Left renal pelvis (tissue), 4 donors: ENCODE measurements at places on chromosomes 2 and 18.

- DNase-seq = no peak
These were observed 547.0 kb upstream of the ACVR2A start for GRCh38 chr2:147297820-147298219.

DNA sequence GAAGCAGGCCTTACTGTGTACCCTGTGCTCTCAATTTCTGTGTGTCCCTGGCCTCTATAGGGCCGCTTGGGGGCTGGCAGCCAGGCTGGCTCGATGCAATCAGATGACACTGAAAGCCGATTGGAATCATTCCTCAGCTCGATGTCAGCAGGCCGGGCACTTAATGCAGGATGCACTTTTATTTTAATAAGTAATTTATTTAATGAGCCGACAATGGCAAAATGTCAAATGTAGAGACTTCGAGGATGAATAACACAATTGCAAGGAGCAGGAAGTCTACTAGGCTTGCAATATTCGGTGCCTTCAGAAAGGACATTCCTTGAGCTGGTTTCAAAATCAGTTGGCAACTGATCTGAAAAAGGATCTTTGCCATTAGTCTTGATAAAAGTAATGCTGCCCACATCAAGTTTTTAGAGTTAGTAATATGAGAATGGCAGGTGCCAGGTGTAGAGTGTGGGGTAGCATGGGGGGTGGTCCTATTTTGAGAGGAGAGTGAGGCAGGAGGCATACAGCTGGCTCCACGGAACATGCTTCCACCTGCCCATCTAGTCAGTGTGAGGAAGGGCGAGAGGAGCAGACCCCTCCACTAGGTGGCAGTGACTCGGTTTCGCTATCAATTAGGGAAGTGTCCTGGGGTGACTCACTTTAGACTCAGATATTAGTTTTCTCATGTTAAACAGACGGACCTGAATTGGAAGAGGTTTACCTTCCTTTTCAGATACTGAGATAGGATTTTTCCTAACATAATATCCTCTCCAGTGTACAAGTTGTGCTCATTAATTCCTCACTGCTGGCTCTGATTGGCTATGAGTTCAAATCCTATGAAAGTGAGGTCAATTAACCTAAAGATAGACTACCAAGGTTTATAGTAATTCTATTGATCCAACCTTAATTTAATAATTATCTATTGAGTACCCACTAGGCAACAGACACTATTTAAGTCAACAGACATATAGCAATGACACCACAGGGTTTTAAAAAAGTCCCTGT, 80.9 kb downstream of the NABP1 start:
- no peak for DNase-seq

GRCh38 chr18:38520786-38521185, 955.2 kb upstream of the CELF4 start:
- DNase-seq = peak; percentile 36

DNA sequence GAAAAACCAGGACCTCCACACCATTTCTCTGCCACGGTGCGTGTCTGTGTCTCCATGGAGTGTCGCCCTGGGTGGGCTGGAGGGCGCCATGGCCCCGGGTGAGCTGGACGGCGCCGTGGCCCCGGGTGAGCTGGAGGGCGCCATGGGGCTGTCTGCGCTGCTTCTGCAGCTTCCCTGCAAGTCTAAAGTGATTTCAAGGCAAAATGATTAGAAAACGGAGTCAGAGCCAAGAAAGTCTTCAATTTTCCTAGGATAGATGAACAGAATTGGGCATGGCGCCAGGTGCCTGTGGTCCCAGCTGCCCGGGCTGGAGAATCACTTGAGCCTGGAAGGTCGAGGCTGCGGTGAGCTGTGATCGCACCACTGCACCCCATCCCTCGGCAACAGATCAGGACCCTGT, 27.7 kb upstream of the NFATC1 start:
- no peak for DNase-seq

DNA sequence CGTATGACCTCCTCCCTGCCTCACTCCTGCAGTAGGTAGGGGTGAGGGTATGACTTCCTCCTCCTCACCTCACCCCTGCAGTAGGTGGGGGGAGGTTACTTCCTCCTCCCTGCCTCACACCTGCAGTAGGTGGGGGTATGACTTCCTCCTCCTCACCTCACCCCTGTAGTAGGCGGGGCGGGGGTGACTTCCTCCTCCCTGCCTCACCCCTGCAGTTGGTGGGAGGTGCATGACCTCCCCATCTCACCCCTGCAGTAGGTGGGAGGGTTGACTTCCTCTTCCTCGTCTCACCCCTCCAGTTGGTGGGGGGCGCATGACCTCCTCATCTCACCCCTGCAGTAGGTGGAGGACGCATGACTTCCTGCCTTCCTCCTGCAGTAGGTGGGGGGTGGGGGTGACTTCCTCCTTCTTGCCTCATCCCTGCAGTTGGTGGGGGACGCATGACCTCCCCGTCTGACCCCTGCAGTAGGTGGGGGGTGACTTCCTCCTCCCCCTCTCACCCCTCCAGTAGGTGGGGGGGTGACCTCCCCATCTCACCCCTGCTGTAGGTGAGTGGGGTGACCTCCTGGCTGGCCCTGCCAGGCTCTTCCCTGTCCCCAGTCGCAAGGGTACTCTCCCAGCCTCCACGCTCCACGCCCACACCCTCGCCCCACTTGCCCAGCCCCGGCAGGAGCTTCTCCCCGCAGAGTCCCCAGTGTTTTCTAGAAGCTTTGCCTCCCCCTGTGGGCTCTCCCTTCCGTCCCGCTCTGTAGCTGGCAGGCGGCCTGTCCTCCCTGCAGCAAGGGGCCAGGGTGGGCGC, 39.3 kb downstream of the TSHZ1 start:
- DNase-seq = no peak

DNA sequence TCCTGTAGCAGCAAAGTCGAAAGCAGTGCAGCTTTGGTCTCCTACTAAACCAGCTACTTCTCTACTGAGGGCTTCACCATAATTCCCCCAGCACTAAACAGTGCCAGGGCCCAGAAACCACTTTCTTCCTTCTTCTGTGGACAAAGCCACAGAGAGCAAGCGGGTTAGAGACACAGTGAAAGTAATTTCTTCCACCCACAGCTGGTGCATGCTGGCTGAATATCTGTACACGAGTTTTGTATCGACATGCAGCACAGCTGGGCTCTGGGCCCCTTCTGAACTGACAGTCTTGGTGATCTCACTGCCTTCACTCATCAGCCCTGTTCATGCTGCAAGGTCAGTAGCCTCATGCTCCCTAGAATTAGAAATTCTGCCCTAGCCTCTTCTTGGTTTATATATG, 74.0 kb upstream of the SULT1C3 start:
- no peak for DNase-seq

DNA sequence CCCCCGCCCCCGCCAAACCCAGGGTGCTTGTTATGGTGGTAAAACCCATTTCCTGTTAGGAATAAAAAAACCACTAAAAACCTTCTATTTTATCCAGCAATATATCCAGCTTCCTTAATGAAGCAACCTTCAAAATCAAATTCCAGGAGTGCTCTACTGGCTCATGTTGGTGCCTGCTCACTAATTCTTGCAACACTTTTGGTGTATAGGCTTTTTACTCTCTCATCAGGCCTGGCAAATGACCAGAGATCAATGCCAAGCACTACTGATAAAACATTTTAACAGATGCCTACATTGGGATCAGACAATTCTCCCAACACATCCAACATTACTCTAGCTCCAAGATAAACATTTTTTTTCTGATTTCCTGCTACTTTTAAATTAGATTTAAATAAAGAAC, 312.4 kb downstream of the KCNJ3 start:
- no peak for DNase-seq

GRCh38 chr18:39721712-39722111, 2156.1 kb upstream of the CELF4 start:
- DNase-seq = no peak

DNA sequence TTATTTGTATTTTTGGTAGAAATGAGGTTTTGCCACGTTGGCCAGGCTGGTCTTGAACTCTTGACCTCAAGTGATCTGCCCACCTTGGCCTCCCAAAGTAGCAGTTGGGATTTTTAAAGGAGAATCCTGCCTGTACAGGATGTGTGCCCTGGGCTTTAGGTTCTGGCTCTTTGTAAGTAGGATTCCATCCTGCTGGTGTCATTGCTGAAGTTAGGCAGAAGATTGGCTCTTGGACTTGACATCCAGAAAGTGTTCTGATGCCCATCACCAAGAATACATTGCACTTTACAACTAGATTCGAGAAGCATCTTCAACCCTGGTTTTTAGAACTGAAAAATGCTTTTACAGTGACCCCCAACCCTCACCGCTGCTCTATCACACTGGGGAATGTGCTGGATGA, 4.4 kb upstream of the TWIST2 start:
- no peak for DNase-seq

DNA sequence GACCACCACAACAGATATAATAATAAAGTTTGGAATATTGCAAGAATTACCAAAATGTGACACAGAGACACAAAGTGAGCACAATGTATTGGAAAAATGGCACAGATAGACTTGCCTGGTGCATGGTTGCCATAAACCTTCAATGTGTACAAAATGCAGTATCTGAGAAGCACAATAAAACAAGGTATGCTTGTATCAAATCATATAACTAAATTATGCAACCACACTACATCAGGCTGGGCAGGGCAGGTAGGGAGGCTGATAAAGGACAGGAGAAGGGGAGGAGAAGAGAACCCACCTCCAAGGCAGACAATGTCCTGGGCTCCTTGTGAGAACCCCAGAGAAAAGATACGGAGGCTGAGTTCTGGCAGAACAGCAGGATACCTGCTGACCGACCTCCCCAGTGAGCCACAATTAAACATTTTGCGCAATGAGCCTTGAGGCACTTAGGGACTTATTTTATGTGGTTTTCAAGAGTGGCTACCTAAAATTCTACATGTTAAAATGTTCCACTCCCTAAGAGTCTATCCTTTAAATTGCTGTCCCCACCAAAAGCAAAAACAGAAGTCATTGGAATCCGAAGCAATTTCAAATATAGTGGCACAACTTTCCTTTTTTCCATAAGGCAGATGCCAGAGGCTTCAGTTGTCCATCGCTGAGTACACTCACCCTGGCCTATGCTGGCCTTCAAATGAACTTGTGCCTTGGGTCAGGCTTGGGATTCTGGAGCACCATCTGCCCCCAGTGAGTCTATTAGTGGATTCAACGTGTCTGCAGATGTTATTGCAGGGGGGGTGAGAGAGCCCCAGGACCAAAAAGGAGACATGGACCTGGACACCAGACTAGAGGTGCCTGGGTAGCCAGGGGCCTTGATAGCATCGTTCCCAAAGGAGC, 16.8 kb downstream of the WDFY1 start:
- no peak for DNase-seq

- DNase-seq = no peak
These were observed 33.7 kb downstream of the SLC9A4 start for GRCh38 chr2:102506743-102507142.

GRCh38 chr18:45054636-45055035, 373.9 kb downstream of the SETBP1 start:
- DNase-seq = no peak

DNA sequence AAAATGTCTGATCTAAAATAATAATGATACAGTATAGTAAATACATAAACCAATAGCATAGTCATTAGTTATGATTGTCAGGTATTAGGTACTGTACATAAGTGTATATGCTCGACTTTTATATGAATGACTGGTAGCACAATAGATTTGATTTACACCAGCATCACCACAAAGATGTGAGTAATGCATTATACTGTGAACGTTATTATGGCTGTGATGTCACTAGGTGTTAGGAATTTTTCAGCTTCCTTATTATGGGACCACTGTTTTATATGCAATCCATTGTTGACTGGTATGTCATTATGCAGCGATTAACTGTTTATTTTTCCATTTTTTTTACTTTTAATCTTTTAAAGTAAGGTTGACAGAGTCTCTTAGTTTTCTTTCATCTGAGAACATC, 23.7 kb downstream of the ATP9B start:
- no peak for DNase-seq

GRCh38 chr2:73004466-73004865, 67.0 kb downstream of the SFXN5 start:
- DNase-seq = no peak

- DNase-seq = no peak
These were observed 27.9 kb downstream of the GLS start for GRCh38 chr2:190908532-190908931.

DNA sequence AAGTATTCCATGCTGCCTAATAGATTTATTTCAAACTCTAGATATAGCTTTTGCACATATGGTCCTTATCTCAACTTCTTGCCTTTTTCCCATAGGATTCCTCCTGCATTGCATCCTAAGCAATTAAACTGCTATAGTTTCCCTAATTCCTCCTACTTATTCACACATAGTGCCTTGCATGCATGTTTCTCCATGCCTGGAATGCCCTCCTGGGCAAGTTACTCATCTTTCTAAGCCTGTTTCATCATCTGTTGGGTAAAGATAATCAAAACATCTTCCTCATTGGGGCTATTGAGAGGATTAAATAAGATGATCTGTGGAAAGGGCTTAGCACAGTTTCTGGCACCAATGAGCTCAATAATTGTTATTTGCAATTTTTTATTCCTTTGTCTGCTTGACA, 726.5 kb downstream of the SLC4A3 start:
- DNase-seq = no peak

DNA sequence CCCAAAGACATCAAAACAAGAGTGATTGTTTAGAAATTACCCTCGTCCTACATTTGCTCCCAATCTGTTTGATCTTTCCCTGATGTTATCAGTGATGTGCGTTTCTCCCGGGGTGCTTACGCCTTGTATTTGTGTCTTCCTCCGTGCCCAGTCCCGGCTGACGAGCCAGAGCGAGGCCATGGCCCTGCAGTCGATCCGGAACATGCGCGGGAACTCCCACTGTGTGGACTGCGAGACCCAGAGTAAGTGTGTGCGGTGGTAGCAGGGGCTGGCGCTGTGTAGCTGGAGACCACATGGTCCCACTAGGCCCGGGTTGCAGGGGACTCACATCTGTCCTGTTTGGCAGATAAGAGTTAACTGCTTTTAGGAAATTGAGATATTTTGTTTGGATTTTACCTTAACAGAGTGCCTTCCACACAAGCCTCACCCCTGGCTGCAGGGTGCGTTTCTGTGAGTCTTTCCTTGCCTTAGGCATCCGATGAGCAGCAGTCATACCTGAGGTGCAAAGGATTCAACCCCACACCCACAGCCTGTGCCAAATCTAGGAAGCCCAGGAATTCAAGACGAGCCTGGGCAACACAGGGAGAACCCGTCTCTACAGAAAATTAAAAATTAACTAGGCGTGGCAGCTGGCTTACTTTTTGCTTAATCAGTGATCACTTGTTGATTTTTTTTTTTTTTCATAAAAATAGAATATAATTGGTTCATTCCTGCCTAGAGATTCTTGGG, 127.4 kb downstream of the GBX2 start:
- DNase-seq = no peak
